Stimulated activated CD4-positive, alpha-beta T cell treated with anti-CD3 and anti-CD28 coated beads, Interleukin-1b, Interleukin-23, amount 100 ng/mL, for 24 hours (primary cell): ENCODE measurements at places on chromosomes 4 and X.

GRCh38 chrX:84717343-84717742 lies 215.1 kb upstream of the HDX start:
- no peak for DNase-seq

- no peak for DNase-seq
Observed at GRCh38 chr4:182847576-182848450, 69.4 kb downstream of the DCTD start.

DNA sequence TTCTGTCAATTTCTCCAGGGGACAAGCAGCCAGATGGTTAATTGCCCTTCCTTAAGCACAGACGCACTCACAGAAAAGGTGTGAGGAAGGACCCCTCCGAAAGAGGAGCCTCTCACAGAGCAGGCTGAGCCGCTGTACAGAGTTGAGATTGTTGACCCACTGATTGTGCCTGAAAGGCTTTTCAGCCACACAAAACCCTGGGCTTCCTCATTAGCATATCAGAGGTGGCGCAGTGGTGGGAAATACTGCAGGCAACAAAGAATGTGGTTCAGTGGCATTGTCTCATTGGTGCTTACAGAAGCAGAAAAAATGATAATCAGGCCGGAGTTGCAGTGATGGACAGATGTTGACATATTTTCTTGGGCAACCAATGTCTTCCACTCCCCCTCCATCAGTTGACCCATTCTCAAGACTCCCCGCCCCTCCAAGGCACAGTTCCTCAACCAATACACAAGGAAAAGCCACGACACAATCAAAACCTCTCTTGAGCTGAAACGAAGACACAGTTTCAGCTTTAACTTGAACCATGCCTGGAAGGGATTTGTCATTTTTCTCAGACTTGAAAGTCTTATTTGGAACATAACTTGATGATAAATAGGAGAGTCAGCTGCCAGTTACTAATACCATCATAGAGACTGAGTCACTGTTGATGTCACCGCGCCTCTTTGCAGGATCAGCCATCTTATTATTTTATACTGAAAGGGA lies 53.1 kb downstream of the ATXN3L start:
- peak; percentile 1 for DNase-seq

- no peak for DNase-seq
Observed at GRCh38 chr4:54570822-54571221, 86.9 kb upstream of the KIT start.

DNA sequence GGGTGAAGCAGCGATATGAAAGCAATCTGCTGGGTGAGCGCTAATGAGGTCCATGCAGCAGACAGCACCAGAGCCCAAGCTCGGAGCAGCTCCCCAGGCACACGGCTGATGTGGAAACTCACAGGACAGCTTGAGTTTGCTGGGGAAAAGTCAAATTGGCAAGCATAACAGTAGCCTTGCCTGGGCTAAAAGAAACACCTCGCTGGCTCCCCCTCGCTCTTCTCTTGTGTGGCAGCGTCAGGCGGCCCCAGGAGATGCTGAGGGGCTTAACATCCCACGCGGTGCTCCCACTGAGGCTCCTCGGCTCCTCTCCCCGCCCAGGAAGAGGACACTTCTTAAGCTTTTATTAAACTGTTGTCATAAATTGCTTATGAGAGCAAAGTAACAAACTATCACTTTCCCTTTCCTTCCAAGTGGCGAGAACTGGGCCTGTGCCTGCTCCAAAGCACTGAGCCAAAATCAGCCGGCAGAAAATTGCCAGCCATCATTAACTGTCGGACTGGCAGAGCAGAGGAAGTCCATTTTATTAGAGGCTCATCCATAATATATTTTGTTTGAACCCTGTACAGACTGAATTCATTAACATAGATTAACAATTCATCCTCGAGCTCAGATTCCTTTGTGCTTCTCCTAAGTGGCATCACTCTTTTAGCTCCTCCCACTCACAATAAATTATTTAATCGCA lies 111.4 kb downstream of the TSPAN5 start:
- DNase-seq, result no peak

GRCh38 chr4:140858897-140859296 lies 102.7 kb upstream of the TBC1D9 start:
- no peak for DNase-seq

DNA sequence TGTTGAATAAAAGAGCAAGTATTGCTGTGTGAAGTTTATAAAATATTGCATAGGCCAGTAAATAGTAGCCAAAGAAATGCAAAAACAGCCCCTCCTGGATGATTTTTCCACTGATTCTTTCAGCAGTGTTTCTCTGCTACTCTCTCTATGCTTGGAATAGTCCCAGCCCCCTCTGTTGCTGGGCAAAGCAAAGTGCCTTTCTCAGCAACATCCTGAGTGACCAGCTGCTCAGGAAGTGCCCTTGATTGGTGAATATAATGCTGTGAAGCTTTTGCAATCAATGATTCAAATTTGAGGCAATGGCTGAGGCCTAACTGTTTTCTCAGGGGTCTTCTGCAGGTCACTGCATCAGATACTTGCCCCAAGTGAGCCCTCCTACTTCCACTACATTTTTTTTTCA lies 656.7 kb downstream of the ZNF674 start:
- no peak for DNase-seq

DNA sequence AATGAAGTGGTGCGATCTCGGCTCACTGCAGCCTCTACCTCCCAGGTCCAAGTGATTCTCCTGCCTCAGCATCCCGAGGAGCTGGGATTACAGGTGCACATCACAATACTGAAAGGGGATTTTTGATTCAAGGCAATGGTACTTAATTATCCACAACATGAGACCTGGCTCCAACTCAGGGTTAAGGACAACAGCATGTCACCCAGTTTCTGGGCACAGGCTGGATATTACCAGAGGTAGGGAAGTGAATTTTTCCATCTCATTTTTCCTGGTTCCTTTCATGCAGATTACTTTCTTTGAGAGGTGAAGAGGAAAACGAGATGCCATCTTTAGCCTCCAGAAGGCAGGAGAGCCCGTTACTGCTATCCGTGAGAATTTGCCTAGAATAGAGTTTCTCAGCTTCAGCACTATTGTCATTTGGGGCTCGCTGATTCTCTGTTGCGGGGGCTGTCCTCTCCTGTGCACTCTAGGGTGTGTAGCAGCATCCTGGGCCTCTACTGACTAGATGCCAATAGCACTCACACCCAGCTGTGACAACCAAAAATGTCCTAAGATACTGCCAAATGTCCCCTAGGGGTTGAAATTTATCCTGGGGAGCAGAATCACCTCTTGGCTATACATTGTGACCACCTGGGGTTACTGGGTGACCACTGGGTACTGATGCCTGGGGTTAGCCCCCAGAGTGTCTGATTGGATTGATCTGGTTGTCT lies 121.8 kb upstream of the NDP start:
- DNase-seq, result no peak

GRCh38 chr4:26455571-26455970 lies 34.7 kb downstream of the CCKAR start:
- no peak for DNase-seq

DNA sequence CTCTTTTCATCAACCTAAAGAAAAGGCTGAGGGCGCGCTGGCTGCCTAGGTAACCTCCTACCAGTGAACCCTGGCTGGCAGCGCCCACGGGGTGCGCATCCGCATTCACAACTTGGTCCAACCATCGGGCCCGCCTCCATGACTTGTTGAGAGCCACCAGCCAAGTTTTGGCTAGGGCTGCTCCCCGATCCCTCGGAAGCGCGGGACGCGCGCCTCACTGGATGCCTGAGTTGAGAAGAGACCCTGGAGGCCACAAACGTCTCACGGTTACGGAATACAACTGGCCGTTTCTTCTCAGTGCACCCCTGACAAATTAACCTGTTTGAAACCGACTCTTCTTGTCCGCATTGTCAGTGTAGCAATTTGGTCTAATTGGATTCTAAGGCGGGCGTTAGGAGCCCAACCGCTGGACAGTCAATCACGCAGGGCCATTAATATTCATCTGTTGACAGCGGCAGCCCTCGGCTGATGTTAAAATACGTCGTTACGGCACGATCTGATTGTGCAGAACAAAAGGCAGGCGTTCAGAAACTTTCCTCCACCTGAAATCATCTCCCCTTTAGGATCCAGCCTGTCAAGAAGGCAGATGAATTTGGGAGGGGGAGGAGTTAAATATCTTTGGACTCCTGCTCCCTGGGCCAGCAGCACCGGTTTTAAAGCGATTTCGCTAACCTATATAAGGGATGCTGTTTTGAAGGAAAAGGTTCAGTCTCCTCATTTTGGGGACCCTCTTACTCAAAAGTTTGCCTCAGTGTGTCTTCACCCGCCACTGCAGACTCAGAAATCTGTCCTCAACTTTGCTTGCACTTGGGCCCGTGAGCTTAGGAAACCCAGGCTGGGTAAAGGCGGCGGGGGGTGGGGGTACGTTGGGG lies 1.2 kb downstream of the GPC3 start:
- no peak for DNase-seq

GRCh38 chrX:56762707-56763555 lies 33.9 kb downstream of the NBDY start:
- DNase-seq, result no peak

DNA sequence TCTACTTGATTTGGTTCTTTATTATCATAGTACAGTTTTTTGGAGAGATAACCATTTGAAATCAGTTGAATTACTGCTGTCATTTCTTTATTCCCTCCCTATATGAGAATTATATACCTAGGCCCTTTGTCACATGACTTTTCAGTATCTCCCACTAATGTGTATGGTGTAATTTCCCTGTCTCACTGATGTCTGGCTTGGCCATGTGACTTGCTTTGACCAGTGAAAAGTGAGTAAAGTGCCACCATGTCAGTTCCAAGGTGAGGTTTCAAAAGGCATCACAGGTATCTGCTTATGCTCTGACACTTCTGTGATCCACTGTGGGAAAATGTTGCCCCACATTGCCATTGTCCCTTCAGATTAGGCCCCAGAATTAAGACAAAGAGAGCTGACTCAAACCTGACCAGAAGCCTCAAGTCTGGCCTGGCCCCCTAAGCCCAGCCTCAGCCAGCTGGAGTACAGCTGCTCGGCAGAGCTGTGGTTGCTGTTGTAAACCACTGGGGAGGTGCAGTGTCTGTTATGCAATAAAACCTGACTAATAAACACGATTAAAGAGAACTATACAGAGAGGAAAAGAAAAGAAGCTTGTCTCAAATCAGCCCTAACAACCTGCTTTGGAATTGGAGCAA lies 27.5 kb downstream of the SETD7 start:
- no peak for DNase-seq

DNA sequence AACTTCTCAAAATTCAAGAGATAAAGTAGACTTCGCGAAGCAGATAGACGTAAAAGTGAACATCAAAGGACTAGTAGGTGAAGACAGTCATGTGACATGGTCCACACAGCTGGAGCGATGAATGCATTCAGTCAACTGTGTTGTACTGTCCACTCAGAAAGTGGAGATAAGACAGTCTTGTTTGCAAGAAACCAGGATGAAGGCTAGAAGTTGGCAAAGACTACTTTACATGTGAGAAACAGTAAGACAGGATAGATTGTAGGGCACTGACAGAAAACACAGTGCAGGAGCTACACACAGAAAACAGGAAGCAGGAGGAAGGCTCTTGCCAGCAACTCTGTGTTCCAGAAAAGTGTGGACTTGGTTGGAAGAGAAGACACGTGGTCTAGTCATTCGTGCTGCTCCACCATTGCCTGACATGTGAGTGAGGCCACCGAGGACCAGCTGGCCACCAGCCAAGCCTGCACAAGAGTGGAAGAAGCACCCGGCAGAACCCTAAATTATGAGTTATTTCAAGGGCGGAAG lies 78.9 kb downstream of the FAT1 start:
- DNase-seq, result no peak

GRCh38 chr4:182831376-182831775 lies 85.8 kb downstream of the DCTD start:
- DNase-seq, result no peak

- no peak for DNase-seq
Observed at GRCh38 chr4:58590722-58591121, 1480.5 kb upstream of the IGFBP7 start.

GRCh38 chrX:27622883-27623282 lies 32.7 kb downstream of the DCAF8L2 start:
- DNase-seq, result no peak

GRCh38 chrX:103464072-103464773 lies 55.1 kb downstream of the RAB40A start:
- no peak for DNase-seq

DNA sequence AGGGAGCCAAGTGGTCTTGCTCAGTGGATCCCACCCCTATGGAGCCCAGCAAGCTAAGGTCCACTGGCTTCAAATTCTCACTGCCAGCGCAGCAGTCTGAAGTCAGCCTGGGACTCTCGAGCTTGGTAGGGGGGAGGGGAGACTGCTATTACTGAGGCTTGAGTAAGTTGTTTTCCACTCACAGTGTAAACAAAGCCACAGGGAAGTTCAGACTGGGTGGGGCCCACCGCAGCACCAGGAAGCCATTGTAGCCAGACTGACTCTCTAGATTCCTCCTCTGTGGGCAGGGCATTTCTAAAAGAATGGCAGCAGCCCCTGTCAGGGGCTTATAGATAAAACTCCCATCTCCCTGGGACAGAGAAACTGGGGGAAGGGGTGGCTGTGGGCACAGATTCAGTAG lies 721.0 kb upstream of the NDST4 start:
- DNase-seq, result no peak

GRCh38 chr4:17490575-17491059 lies 21.3 kb downstream of the QDPR start:
- DNase-seq, result no peak

DNA sequence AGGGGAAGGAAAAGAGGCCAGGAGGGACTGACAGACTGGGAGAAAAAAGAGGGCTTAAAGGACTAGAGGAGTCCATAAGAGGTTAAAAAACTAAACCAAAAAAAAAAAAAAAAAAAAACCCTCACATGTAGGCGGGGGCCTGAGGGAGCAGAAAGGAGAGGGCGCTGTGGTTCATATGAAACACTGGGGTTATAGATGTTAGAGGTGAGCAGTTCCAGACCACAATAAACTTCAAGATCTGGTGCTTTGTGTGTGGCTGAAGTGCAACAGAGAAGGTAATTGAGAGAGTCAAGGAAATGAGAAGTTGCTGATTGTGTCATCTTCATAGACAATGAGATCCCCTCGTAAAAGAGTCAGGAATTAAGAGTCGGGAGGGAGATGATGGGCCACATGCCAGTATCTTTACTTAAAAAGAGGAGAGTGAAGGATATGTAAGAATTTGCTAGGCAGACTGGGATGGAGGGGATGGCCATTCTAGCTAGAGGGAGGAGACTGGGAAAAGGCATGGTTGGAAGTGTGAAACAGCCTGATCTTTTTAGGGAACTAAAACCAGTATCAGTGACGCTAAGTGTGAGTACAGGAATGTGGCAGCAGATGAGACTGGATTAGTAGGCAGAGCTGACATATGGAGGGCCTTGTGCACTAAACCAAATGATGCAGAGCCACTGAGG lies 18.4 kb upstream of the OGT start:
- DNase-seq, result no peak

DNA sequence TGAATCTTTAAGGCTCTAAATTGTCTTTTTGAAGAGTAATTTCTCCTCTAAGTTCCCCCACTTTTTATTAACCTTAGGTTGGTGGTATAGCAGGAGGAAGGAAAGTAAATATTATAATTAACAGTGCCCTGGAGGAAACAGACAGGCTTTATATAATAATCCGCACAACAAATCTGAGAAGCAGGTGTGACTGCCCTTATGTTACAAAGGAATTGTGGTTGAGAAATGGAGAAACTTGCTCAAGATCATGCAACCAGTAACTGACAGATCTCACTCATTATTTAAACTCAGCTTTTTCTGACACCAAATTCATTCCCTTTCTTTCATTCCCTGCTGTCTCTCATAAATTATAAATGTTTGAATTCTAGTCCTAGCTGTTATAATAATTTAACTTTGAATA lies 282.0 kb downstream of the PPP3CA start:
- no peak for DNase-seq
